Stimulated activated effector memory CD8-positive, alpha-beta T cell treated with anti-CD3 and anti-CD28 coated beads, Interleukin-12 subunit alpha, Interleukin-12 subunit beta, amount 100 ng/mL, for 72 hours (primary cell): ENCODE measurements at places on chromosomes 12 and 14.

DNA sequence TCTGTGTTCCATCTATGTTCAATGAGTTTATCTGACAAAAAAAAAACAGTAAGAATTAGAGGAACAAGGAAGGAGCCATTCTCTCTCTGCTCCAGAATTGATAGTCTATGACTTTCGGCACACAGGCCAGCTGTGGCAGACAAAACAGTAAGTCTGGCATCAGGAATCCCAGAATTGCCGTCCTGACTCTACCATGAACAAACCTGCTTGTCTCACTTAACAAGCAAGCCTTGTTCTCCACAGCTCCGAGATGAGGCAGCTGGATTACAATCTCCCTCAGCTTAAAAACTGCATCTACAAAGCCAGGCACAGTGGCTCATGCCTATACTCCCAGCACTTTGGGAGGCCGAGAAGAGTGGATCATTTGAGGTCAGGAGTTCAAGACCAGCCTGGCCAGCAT, 153.6 kb upstream of the TMCC3 start:
- DNase-seq: no peak

GRCh38 chr12:20450591-20451180, 82.3 kb downstream of the PDE3A start:
- DNase-seq: no peak

DNA sequence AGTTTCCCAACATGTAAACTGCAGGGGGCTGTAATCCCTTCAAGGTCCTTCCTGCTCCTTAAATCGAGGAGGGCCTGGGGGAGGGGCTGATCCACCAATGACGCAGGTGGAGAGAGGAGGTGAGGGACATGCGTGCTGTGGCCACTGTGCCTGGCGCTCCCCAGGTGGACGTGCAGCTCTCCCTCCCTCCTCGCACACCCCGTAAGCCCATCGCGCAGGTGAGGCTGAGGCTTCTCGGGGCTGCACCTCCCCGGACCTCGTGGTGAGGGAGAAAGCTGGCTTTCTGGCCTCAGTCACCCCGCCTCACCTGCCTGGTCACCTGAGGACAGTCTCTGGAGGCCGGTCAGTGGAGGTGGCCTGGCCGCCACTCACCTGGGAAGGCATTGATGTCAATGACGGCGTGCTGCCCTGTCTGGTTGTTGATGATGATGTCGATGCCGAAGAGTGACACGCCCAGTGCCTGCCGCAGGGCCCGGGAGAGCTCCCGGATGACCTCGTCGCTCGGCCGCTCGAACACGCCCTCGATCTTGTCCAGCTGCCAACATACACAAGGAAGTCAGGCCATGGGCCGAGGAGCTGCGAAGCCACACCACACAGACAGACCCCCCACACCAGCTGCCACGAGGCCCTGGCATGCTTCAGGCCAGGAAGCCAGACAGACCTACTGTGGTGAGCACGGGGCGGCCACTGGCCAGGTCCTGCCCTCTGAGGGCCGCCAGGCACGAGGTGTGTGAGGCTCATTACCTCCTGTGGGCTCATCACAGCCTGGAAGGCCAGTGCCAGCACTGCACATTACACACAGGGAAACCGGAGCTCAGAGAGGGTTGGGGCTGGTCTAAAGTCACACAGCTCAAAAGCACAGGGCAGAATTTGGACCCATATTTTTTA, 23.3 kb downstream of the CHGA start:
- DNase-seq: no peak

- no peak for DNase-seq
Measured at GRCh38 chr12:58169826-58170225, 228.5 kb downstream of the ATP23 start.

DNA sequence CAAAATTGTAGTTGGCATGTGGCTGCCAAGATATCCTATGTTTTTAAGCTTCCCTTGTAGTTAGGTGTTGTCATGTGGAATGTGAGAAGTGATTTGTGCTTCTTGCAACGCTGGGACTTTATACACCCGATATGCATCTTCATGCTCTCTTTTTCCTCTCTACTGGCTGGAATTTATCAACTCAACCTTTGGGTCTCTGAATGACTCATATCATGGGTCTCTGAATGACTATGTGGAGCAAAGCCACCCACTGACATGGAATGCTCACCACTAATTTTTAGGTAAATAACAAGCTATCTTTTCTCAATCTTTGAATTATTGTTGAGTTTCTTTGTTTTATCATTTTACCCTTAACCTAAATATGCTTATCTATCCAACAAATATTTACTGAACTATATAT, 144.6 kb downstream of the ATP23 start:
- DNase-seq: no peak

- DNase-seq: no peak
Measured at GRCh38 chr14:95227279-95227860, 70.0 kb upstream of the DICER1 start.

DNA sequence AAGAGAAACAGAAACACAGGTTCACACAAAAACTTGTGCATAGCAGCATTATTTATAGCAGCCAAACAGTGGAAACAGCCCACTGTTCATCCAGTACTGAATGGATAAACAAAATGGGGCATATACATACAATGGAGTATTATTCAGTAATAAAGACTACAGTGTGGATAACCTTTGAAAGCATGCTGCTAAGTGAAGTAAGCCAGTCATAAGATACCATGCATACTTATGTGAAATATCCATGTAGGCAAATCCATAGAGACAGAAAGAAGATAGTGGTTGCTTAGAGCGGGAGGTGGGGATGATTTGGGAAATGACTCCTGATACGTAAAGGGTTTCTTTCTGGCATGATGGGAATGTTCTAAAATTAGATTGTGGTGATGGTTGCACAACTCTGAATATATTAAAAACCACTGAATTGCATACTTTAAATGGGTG, 99.4 kb downstream of the CRADD start:
- no peak for DNase-seq

DNA sequence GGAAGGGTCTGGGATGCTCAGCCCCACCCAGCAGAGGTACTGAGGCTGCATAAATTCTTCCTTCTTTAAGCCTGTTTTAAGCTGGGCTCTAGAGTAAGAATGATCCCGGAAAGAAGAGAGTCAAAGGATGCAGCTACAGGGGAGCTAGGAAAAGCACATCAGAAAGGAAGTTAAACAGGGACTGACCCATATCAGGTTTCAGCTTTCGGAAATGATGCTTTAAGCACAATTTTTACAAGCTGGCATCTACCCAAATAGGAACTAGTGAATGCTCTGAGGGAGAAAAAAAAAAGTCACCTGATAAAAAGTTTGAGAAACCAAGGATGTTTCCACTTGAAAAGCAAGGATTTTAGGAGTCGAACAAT, 22.0 kb downstream of the TSPAN8 start:
- no peak for DNase-seq

- no peak for DNase-seq
Measured at GRCh38 chr12:91098461-91098860, 12.8 kb downstream of the LUM start.

DNA sequence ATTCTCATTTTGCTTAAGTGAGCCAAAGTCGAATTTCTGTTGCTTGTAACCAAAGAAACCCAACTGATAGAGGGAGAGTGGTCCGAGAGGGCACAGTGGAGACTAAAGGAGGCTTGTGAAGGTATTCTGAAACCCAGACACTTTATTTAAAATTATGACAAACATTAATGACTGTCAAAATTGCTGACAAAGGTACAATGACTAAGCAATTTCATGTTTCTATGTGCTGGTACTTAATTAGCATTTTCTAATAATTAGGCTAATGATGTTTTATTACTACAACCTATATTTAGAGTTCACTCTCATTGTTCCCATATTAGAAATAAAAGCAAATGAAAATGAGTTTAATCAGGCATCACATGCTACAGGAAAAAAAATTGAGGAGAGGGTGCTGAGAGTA, 116.4 kb downstream of the PTGER2 start:
- DNase-seq: no peak

- no peak for DNase-seq
Measured at GRCh38 chr14:52527052-52527451, 25.3 kb downstream of the TXNDC16 start.

GRCh38 chr14:22084393-22085281, 411.0 kb upstream of the OR4E1 start:
- no peak for DNase-seq

DNA sequence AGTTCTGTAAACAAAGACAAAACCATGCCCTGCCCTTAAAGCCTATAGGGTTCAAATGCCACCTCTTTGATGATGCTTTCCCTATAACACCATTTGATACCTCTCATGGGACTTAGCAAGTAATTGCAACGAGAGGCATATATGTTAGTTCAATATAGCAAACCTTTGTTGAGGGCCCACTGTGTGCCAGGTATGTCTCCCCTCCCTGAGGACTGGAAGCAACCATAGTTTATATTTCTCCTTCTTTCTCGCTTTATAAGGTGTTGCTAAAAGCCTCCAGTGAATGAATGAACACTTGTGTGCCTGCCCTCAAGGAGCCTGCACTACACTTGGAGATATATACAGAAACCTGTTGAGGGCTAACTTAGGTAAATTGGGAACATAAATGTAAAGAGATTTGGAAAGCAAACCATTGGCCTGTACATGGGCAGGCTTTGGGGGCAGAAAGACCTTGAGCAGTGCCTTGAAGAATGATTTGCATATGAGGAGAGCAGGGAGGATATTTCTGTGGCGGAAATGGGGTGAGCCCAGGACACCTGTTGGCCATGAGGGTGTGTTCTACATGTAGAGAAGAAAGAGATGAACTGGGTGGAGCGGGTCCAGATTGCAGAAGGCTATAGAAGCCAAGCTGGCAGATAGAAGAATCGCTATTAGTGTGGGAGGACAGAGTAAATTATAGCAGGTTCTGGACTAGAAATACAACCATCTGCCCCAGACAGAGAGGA, 1.8 kb upstream of the CKAP4 start:
- no peak for DNase-seq
